Stimulated activated CD8-positive, alpha-beta memory T cell treated with anti-CD3 and anti-CD28 coated beads, Interleukin-15, amount 100 ng/mL, for 24 hours (primary cell): ENCODE measurements at places on chromosomes 12 and 14.

GRCh38 chr14:101500061-101500460 is 61.2 kb upstream of the DIO3 start:
- no peak for DNase-seq

DNA sequence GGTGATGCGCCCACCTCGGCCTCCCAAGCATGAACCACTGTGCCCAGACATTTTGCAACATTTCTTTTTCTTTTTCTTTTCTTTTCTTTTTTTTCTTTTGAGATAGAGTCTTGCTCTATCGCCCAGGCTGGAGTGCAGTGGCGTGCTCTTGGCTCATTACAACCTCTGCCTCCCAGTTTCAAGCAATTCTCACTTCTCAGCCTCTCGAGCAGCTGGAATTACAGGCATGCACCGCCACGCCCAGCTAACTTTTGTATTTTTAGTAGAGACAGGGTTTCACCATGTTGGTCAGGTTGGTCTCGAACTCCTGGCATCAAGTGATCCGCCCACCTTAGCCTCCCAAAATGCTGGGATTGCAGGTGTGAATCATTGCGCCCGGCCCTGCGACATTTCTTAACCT is 7.6 kb upstream of the CDC42BPB start:
- DNase-seq, result no peak

DNA sequence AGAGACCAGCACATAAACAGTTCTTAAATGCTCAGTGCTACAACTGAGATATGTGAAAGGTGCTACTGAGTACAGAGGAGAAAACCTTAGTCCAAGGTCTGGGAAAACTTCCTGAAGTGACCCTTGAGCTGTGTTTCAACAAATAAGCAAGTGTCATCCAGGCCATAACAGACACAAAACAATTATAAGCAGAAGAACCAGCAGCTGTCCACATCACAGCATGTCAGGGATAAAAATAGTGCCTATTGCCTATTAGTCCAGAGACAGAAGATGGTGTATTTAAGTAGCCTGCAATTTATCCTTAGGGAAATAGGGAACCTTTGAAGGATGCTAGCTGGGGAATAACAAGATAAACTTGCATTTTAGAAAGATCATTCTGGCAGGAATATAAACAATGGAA is 237.8 kb downstream of the SPTSSA start:
- no peak for DNase-seq

GRCh38 chr12:121216102-121216501 is 6.2 kb downstream of the P2RX4 start:
- DNase-seq, result no peak

DNA sequence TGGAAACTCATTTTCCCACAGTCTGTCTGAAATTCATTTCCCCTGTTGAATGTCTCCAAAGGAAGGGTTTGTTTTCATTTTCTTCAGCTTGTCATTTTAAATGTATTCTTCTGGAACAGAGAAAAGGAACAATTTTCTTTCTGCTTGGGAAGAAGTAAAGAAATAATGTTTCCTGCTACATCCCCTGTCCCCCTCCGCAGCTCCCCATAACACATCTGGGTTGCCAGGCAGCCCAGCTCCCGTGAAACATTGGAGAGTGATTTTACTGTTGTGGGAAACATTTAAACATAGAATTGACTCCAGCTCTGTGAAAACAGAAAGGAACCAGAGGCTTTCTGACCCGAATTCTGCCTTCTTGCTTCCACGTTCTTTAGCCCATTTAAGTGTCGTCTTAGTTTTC is 159.5 kb downstream of the TMEM132C start:
- DNase-seq, result no peak
